Left renal pelvis (tissue), 4 donors: ENCODE measurements at places on chromosomes 16 and 17. TPM values are rescaled to one million over a fixed set of nuclear protein-coding genes. Genes with fewer than 3 reads are reported as not detected.

GRCh38 chr16:27112093-27112811 lies 45.5 kb downstream of the C16orf82 start:
- DNase-seq = no peak

UMOD gene
- 325 TPM for polyA plus RNA-seq

DNA sequence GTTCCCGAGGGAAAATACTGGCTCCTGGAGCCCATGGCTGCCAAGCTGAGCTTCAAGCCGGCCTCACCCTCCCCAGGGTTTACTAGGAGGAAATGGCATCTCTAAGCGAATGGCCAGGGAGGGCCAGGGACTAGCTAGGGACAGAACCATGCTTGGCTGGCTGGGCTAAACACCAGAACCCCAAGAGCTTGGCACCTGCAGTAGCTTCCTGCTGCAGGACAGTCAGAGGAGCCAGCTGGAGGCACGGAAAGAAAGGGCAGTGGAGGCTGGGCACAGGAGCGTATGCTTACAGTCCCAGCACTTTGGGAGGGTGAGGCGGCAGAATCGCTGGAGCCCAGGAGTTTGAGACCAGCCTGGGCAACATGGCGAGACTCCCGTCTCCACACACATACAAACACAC lies 33.7 kb downstream of the PEMT start:
- no peak for DNase-seq

KCNJ18 gene
- polyA plus RNA-seq = not detected

DNA sequence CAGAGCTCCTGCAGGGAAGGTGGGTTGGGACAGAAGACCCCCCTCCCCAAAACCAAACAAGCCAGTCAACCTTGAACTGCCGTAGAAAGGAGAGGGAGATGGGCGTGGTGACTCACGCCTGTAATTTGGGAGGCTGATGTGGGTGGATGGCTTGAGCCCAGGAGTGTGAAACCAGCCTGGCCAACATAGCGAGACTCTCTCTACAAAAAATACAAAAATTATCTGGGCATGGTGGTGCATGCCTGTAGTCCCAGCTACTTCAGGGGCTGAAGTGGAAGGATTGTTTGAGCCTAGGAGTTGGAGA lies 42.1 kb downstream of the NT5M start:
- DNase-seq = no peak

CNTROB gene
- polyA plus RNA-seq = 44.2 TPM

DNA sequence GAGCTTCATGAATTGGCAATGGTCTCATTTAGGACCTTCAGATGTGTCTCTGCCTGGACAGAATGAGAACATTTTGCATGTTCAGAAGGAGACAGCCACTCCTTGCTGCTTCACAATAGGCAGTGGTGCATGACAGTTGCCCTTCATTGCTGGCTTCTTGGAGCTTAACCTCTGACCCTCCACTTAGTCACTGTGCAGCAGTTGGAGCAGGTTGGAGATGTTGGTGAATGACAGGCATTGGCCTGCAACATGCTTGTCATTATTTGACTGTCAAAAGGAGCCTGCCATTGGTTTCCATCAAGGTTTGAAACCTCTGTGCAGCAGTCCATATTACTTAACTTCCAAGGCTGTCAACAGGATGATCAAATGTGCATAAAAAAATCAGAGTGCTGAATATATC lies 22.7 kb downstream of the FTO start:
- no peak for DNase-seq

OR2C1 gene
- polyA plus RNA-seq = 0.67 TPM
